ENCODE measurements at places on chromosomes 16 and 17.

DNA sequence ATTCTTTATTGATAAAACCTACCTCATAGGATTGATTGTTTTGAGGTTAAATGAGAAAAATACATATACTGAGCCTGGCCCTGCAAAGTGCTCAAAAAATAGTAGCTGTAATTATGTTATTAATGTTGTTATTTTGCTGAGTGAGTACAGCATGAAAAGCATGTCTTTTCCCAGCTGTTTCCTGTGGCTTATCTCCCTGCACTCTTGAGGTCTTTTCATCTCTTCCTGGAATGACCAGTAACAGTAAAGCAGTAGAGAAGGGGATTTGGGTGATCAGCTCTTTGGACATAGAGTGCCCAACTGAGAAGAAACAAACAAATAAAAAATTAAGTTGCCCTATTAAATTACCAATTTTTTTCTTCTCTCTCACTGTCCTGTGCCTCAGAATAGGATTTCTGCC lies 53.7 kb downstream of the NFAT5 start:
- no peak for DNase-seq

DNA sequence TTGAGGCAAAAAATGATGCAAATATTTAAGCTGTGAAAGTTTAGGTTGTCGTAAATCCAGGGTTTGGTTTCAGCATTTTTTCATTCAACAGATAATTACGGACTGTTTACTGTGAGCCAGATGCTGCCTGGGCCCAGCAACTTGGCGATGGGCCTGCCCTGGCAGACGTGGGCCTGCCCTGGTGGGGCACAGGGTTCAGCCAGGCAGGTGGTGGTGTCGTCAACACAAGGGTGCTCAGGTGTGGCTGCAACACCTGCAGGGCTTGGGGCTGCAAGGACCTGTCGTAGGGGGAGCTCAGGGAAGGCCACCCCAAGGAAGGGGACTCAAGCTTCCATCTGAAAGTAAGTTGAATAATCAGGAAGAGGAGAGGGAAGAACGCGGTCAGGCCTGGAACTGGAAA lies 15.1 kb downstream of the ZC3H18 start:
- no peak for DNase-seq

GRCh38 chr16:88013091-88013609 lies 61.9 kb downstream of the BANP start:
- no peak for DNase-seq

DNA sequence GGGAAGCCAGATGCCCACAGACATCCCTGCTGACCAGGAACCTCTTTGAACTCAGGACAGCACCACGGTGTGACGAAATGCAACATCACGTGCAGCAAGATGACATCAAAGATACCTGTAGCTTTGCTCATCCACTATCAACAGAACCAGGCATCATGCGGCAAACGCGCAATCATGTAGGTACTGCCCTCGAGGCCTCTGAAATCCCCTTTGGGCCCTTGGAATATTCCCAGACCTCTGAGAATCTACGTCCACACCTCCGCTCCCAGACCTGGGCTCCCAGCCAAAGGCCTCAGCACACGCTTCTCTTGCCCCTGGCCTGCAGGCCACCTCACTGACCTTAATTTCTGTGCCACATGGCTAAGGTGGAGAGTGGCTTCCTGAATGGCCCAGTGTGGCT lies 7.3 kb downstream of the CX3CL1 start:
- DNase-seq, result no peak

- no peak for DNase-seq
These were observed 924 bp downstream of the ZNF598 start for GRCh38 chr16:2008631-2009163.

- no peak for DNase-seq
These were observed 5.4 kb downstream of the PHKG2 start for GRCh38 chr16:30753596-30753995.

GRCh38 chr16:54437921-54438320 lies 151.3 kb upstream of the IRX3 start:
- DNase-seq, result no peak

- DNase-seq, result no peak
These were observed 1.0 kb downstream of the SSTR2 start for GRCh38 chr17:73165616-73166404.

DNA sequence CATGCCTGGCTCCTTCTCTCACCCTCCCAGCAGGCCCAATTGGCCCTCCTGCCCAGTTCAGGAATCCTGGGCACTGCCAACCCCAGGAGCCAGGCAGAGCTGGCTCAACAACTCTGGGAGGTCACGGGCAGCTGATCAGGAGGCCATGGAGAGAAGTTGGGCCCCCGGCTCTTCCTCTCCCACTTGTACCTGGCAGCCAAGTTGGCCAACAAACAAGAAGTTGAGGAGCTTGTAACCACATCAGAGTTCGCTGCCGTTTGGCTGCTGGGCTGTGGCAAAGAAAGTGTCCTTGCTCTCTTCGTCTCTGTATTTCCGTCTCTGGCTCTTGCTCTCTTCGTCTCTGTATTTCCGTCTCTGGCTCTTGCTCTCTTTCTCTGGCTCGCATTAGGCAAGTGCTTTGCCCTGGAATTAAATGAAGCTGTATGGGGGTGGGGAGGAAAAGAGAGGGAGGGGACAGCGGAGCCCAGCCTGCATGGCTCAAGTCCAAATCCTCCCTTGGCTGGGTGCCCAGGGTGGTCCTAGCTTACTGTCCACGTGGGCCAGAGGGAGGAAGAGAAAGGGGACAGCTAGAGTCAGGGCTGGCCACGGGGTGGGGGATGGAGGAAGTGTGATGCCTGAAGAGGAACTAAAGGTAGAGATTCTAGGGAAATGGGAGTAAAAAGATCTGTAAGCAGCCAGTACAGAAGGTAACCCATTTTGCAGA lies 7.8 kb upstream of the TMEM132E start:
- DNase-seq, result no peak

GRCh38 chr16:88781140-88782077 lies 3.6 kb downstream of the PIEZO1 start:
- DNase-seq, result no peak

- no peak for DNase-seq
These were observed 413.0 kb downstream of the CPPED1 start for GRCh38 chr16:12390644-12391043.

- no peak for DNase-seq
These were observed at the start of gene ZG16 for GRCh38 chr16:29777576-29778350. ZG16 (plus strand) TSS chr16:29778256; CDS start chr16:29779267, 1,011 bp downstream.

- peak; percentile 28 for DNase-seq
These were observed 702 bp downstream of the TENT4B start for GRCh38 chr16:50153596-50154419.

Measured in progenitor cell of endocrine pancreas (in vitro differentiated cells).